WTC11 (cell line): ENCODE measurements at places on chromosomes 2 and 18.

DNA sequence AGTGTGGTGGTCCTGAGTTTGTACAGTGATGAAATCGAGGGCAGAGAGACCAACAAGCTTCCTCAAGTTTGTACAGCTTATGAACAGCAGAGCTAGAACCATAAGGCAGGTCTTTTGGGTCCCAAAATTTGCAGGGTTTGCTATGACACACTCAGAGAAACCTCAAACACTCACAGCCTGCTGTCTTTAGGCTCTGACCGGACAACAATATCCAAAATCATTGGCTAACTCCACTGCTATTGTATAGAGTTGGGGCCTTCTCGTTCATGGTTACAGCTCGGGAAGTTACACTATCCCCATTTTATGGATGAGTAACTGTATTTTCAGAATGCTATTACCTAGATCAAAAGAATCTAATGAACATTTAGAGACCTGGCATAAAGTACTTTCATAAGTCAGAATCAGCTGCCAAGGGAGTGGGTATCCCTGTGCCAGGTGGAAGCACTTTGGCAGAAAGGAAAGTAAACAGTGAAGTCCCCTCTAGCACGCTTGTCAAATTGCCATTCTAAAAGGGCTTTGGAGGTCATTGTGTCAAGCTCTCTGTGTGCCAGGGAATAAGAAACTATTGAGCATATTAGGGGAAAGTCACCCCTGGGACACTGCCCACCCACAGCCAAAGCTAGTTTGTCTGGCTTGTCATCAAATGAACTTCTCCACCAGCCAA is 331.8 kb downstream of the ALK start:
- DNase-seq: no peak

DNA sequence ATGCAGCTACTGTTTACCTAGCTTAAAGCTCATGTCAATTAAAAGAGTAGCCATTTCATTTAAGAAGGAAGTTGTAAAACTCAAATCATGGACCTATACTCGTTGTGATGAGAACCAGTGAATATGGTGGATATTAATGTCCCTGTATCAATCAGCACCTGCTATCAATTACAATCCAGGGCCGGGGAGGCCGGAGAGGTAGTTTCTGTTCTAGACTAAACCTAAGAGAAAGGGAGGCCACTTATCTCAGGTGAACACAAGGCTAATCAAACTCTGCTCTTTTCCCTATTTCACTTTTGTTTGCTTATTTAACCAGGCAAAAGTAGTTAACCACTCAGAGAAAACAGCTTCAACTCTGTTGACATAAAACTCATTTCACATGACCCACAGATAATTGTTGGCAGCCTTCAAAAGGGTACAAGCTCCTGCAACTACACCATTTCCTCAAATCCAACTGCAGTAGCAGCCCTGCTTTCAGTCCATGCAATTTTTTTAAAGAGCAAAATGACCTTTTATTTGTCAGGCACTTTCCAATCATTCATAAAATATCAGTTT is 27.8 kb upstream of the SLC9A2 start:
- DNase-seq: no peak

- DNase-seq: peak; percentile 53
These were observed 49.8 kb downstream of the LDLRAD4 start for GRCh38 chr18:13268158-13269012.

- DNase-seq: no peak
These were observed 29.4 kb upstream of the EIF2AK3 start for GRCh38 chr2:88656690-88657089.

DNA sequence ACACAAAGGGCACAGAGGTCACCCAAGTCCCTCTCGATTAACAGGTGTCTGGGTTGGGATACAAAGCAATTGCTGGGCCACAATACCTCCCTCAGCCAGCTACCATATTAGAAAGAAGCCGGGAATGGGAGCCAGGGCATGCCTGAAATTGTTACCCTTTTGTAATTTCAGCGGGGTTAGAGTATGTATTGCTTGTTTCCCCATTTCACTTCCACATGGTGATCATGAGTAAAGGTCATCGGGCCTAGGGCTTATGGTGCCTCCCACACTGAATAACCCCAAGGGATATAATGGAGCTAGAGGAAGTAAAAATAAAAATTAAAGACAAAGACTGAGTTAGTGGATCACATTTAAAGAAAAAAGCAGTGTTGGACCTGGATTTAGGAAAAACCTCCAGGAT is 437.2 kb upstream of the KLHL29 start:
- DNase-seq: no peak

DNA sequence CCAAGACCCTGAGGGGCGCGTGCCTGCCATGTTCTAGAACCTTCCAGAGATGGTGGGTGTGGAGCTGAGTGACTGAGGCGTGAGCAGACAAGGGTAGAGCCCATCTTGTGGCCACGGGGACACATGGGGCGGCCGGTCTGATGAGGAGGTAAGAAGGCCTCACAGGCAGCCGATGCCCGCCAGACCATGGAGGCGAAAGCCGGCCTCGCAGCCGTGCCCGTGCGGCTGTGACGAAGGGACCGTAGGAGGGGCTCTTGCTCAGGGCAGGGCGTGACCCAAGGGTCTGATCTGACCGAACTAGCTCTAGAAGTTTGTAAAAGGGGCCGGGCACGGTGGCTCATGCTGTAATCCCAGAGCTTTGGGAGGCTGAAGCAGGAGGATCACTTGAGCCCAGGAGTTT is 19.6 kb downstream of the D2HGDH start:
- no peak for DNase-seq

GRCh38 chr2:178980815-178981214 is 69.1 kb downstream of the CCDC141 start:
- DNase-seq: no peak

GRCh38 chr18:63339920-63340484 is 20.4 kb upstream of the BCL2 start:
- peak; percentile 47 for DNase-seq

- no peak for DNase-seq
These were observed 11.1 kb upstream of the MYL12A start for GRCh38 chr18:3236470-3236869.

DNA sequence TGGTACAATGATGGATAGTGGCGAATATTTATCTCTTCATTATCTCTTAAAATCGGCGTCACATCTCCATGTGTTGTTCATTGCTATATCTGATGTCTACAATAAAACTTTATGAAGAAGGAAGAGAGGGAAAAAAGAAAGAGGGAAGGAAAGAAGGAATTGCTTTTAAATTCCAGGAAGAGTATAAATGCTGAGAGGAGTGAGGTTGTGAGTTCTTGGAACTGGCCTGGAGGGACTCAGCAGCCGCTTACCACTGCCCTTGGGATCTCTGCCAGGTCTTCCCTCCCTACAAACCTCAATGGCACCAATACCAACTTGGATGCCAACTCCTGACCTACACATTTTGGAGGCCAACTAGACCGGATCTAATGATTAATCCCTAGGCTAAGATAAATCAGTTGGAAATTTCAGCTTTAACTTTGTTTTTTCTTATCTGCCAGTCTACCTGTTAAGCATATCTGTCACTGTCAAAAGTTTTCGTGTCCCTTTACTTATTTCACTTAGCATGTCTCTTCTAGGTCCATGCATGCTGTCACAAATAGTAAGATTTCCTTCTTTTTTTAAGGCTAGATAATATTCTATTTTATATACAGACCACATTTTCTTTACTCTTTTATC is 9.8 kb downstream of the SCN9A start:
- no peak for DNase-seq

- peak; percentile 74 for DNase-seq
These were observed 8.9 kb downstream of the BOLA3 start for GRCh38 chr2:74138600-74139323.

DNA sequence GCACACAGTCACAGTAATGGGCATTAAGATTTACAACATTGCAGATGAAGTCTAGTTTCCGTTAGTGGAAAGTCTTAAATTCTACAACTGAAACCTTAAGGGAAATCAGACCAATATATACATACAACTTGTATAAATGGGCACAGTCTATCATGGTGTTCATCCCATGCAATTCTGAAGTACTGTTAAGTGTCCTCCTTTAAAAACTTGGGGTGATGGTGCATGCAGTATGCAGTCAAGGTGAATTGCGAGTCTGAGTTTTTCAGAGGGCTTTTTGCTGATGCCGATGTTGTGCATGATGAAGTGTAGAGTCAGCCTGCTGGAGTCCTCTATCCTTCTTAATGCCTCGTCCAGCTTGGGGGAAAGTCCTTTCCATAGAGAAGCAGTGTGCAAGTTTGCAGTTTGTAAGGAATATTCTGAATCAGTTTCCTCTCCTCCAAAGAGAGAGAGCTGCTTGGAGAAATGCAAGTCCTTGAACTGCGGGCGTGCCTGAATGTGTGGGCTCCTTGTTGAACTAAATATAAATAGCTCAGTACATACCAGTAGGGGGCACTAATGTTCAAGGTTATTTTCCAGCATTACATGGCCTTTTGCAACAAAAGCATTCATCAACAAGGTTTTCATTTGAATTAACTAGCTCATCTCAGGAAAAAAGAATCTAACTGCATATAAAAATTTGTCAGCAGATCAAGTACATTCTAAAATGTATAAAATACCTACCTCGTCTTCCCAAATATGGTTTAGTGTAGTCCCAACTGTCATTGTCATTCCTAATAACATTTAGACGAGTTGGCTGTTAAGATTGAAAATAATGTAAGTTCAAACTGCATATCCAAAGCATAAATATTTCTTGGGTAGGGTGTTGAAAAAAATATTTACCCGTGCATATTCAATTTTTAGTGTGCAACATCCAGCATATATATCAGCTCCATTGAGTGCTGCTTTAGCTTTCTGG is 21.3 kb downstream of the HNRNPLL start:
- DNase-seq: peak; percentile 31

DNA sequence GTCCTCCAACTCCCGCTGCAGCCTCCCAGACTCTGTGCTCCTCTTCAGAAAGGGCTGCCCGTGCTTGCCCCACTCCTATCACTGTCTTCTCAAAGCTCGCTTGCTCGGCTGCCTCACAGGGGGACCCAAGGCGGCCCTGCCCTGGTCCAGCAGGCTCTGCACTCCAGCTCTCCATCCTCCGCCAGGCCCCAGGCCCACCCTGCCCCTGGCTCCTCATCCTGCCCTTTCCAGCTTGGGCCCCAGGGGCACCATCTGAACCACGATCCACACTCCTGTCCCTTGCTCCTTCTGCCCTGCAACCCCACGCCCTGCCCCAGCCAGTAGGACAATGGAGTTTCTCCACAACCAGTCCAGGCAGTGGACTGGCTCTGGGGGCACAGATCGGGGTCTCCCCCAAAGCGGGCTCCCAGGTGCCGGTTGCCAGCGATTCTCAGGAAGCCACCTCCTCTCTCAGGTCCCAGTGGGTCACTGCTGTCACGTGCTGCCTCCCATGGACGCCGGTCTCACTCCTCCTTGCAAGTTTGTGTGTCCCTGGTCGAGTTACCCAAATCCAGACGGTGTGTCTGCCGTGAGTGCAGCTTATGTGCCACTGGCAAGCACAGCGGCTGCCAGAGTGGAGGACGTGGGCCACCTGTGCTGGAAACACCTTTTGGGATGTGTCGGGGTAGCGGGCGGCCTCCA is 238.5 kb downstream of the HDAC4 start:
- no peak for DNase-seq

DNA sequence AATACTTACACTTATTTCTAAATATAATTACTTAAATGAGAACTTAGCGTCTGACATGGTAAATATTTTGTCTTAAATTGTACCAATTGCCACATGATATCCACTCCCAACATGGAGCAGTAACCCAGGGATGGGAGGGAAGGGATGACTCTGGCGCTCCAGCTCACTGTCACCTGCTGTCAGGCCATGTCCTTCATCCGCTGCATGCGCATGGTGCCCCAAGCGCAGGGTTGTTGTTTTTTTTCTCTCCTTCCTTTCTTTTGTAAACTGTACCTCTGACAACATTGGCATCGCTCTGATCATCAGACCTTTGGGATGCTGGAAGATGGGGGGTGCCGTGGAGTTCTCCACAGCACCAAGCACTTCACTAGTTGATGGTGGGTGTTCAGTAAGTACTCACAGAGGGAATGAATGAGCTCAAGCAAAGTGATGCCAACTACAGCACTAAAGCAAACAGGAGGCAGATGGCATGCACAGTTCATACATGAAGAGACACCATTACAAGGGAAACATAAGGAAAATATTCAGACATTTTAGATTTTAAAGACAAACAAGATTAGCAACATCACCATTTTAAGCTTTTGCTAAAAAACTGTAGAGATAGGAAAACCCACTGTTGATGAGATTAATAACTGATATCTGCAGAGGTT is 247.8 kb downstream of the GBX2 start:
- DNase-seq: no peak

- no peak for DNase-seq
These were observed 71.4 kb downstream of the KLHL29 start for GRCh38 chr2:23456396-23456795.

GRCh38 chr18:39653221-39653620 is 2087.6 kb upstream of the CELF4 start:
- DNase-seq: no peak

- DNase-seq: no peak
These were observed 62.8 kb upstream of the SLC39A10 start for GRCh38 chr2:195594248-195594647.

DNA sequence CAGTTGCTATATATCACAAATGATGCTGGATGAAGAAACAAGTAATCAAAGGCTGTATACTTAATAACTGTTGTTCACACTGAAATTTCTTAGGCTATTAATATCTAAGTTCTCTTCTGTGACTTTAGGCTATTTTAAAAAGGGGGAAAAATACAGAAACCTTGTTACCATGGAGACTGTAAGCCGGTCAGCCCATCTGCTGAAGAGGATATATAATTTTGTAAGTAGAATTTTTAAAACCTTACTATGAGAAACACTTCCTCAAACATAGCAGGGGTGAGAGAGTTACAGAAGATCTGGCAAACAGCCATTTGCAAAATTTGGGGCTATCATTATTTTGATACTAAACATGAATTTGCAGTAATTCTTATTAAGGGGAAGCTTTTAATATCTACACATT is 27.8 kb downstream of the CACNB4 start:
- DNase-seq: no peak

- no peak for DNase-seq
These were observed 242.6 kb downstream of the TTC32 start for GRCh38 chr2:19659024-19659792.

GRCh38 chr2:202042444-202042843 is 8.8 kb downstream of the FZD7 start:
- DNase-seq: no peak

- DNase-seq: peak; percentile 73
These were observed 1.1 kb downstream of the GLI2 start for GRCh38 chr2:120736624-120737339.
